Suprapubic skin (tissue), 4 donors: ENCODE measurements at places on chromosomes 1 and 21. TPM values are rescaled to one million over a fixed set of nuclear protein-coding genes. Genes with fewer than 3 reads are reported as not detected.

PLPP3 gene
- total RNA-seq: 80.0 TPM

CDK18 gene
- total RNA-seq: 3.2 TPM

ACKR1 gene
- total RNA-seq: 34.7 TPM

DNA sequence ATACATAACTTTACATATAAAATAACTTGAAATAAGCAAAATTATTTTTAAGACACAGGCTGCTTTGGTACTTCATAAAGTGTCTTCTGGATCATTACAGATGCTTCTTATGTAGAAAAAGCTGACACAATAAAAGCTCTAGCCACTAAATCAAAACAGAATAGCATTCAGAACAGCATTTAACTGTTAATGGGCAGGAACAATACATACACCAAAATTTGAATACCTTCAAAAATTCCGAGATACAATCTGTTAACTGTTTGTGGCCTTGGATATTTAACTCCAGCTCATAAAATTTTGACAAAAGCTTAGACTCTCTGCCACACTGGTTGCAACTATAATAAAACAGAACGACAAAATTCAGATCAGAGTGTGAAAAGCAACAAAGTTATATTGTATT, 31.7 kb downstream of the USP48 start:
- H3K4me1 ChIP-seq: no peaks in the 10 kb centered on the region
- no peak overlapping the region for H3K27ac ChIP-seq
- no peak overlapping the region for H3K4me3 ChIP-seq
- H3K36me3 ChIP-seq: peaks cover 82% of the 10 kb centered on the region
- H3K27me3 ChIP-seq: no peaks in the 10 kb centered on the region

C4BPA gene
- total RNA-seq: not detected

DNA sequence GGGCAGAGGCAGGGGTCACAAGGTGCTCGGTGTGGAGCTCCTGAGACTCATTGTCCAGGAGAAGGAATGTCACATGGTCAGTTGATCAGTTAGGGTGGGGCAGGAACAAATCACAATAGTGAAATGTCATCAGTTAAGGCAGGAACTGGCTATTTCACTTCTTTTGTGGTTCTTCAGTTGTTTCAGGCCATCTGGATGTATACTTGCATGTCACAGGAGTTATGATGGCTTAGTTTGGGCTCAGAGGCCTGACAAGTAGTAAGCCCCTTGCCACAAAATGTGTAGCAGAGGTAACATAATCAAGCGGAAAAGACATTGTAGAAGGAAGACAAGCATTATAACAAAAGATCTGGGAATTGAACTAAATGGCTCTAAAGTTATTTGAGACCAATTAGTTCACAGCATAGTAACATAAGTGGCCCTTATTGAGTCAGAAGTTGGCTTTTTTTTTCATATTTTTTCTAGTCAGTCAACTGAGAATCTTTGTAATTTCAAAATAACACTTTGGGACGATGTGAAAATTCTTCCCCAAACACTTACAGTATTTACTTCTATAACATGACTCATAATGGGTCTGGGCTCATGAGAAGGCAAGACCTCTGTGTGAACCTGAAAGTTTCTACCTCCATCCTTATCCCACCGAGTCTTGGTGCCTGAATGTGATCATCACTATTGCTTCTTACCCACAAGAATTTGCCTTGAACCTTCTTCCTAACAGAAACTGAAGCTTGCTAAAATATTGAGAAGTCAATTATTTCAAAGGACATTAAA, 137.0 kb upstream of the DPT start:
- no peaks in the 10 kb centered on the region for H3K27me3 ChIP-seq
- H3K27ac ChIP-seq: no peak overlapping the region
- H3K4me1 ChIP-seq: no peaks in the 10 kb centered on the region

GJA9 gene
- not detected for total RNA-seq

ADCY10 gene
- not detected for total RNA-seq

- no peak overlapping the region for H3K27ac ChIP-seq
- no peaks in the 10 kb centered on the region for H3K27me3 ChIP-seq
- H3K4me3 ChIP-seq: no peak overlapping the region
- no peak for DNase-seq
- H3K36me3 ChIP-seq: no peaks in the 10 kb centered on the region
Measured at GRCh38 chr21:19603011-19603593, 1199.5 kb upstream of the TMPRSS15 start.

C21orf91 gene
- 14.0 TPM for total RNA-seq

EPHB2 gene
- 2.1 TPM for total RNA-seq
